ENCODE measurements at places on chromosomes 2 and 18.
A peak's percentile ranks its signal among the peaks of the same experiment; 100 is the strongest.

DNA sequence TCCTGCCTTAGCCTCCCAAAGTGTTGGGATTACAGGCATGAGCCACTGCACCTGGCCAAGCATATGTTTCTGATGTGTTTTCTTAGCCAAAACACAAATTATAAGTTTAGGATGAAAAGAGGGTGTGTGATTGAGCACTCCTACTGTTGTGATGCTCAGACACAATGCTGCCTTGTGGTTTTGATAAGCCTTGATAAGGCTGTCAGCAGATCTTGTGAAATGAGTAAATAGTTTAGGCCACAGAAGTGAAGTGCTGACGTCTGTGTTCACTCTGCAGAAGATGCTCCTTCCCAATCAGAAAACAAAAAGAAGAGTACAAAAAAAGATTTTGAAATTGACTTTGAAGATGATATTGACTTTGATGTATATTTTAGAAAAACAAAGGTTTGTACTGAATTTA lies 24.3 kb downstream of the NCAPH start:
- no peaks in the 10 kb centered on the region for H3K27me3 ChIP-seq
- no peak overlapping the region for H3K4me3 ChIP-seq
- no peak overlapping the region for H3K27ac ChIP-seq
- no peaks in the 10 kb centered on the region for H3K4me1 ChIP-seq
- H3K36me3 ChIP-seq: peaks cover 9% of the 10 kb centered on the region
- no peak for DNase-seq

GRCh38 chr2:224802407-224802806 lies 86.2 kb upstream of the CCDC195 start:
- no peak overlapping the region for H3K27ac ChIP-seq
- H3K36me3 ChIP-seq: peaks cover 22% of the 10 kb centered on the region
- H3K27me3 ChIP-seq: no peaks in the 10 kb centered on the region
- no peak overlapping the region for H3K4me3 ChIP-seq
- peaks cover 6% of the 10 kb centered on the region for H3K4me1 ChIP-seq

- H3K27me3 ChIP-seq: no peaks in the 10 kb centered on the region
- H3K4me3 ChIP-seq: no peak overlapping the region
- DNase-seq: no peak
- H3K27ac ChIP-seq: no peak overlapping the region
- H3K36me3 ChIP-seq: no peaks in the 10 kb centered on the region
- H3K4me1 ChIP-seq: peaks cover 8% of the 10 kb centered on the region
Measured at GRCh38 chr2:140882671-140883620, 1247.9 kb downstream of the LRP1B start.

GRCh38 chr2:44880125-44880483 lies 61.4 kb upstream of the SIX3 start:
- H3K4me1 ChIP-seq: no peaks in the 10 kb centered on the region
- peaks cover 2% of the 10 kb centered on the region for H3K36me3 ChIP-seq
- no peak overlapping the region for H3K4me3 ChIP-seq
- no peak overlapping the region for H3K27ac ChIP-seq
- no peak for DNase-seq

DNA sequence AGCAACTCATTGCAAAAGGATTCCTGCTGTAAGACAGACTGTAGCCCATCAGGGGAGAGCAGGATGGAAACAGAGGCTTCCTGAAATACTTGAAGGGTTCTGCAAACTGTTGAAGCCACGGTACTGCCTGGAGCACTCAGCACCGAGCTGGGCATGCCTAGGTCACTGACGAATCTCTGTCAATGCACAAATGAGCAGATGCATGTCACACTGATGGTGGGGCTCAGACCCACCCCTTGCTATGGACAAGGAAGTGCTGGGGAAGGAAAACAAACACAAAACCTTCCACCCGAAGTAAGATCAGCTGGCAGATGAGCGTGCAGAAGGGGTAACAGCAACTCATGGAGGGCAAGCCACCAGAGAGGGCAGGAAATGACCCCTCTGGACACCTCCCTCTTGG lies 136.7 kb downstream of the BCL2 start:
- H3K27ac ChIP-seq: no peak overlapping the region
- no peaks in the 10 kb centered on the region for H3K27me3 ChIP-seq
- DNase-seq: no peak
- no peak overlapping the region for H3K4me3 ChIP-seq
- peaks cover 29% of the 10 kb centered on the region for H3K4me1 ChIP-seq

GRCh38 chr18:32346671-32347070 lies 124.0 kb downstream of the GAREM1 start:
- H3K36me3 ChIP-seq: no peaks in the 10 kb centered on the region
- peak overlapping the region; percentile 86 for H3K27ac ChIP-seq
- no peaks in the 10 kb centered on the region for H3K27me3 ChIP-seq
- no peak overlapping the region for H3K4me3 ChIP-seq

DNA sequence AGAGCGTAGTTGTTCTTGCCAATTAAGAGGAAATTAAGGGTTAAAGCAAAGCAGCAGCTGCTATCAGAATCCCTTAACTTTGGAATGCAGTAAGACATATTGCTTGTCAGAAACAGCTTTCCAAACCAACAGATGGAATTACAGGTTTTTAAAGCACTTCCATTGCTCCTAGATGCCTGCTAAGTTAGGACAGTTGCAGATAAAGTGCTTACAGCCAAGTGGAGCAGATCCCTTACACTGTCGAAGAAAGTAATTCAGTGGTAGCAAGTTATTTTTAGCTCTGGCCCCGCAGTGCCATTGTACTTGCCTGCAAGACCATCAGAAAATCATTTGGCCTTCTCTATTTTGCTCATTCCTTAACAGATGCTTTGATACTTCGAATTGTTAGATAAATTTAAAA lies 5.4 kb downstream of the PDK1 start:
- no peaks in the 10 kb centered on the region for H3K27me3 ChIP-seq
- peaks cover 16% of the 10 kb centered on the region for H3K36me3 ChIP-seq
- DNase-seq: no peak
- H3K4me3 ChIP-seq: no peak overlapping the region
